ENCODE measurements at places on chromosomes 6 and 20.

GRCh38 chr6:114119056-114119455 lies 148.1 kb upstream of the HDAC2 start:
- peak; percentile 65 for DNase-seq

DNA sequence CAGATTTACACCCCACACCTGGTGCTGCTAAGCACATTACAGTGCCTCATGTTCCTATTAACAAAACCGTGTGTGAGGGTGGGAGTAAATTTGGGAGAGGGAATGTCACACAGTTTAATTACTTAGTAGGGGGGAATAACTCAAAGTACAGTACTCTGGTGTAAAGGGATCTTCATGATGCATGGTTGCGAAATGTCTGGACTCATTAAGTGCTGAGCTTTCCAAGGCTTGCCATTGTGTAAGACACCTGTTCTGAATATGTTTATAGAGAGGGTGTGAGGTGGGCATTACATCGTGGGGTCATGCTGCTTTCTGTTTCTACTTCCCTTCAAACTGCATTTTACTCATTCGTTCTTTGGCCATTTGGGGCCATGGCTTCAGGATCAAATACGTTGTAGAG lies 181.2 kb downstream of the ADGRG6 start:
- no peak for DNase-seq

GRCh38 chr20:10314198-10314597 lies 95.6 kb downstream of the SNAP25 start:
- peak; percentile 81 for DNase-seq

- no peak for DNase-seq
Observed at GRCh38 chr6:41997456-41997855, 52.9 kb upstream of the TAF8 start.

GRCh38 chr6:150410399-150410798 lies 41.6 kb downstream of the IYD start:
- DNase-seq, result no peak

- no peak for DNase-seq
Observed at GRCh38 chr6:41693281-41694240, 41.8 kb downstream of the TFEB start.

GRCh38 chr6:3457710-3458602 lies 1.1 kb upstream of the SLC22A23 start:
- peak; percentile 36 for DNase-seq

DNA sequence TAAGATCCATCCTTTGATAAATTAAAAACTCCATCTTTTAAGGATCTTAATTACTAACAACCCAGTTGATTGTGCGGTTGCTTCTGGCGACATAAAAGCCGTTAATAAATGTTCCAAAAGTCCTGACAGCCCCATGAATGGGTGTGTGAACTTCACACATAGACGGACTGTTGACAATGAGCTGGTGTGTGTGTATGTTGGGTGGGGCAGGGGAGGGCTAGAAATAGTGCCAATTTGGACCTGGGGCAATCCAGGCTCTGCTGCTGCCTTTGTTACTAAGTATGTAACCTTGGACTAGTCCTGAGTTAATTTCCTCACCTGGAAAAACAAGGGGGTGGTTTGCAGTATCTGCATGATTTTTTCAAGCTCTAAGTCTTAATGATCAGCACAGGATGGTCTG lies 4.2 kb downstream of the MAS1 start:
- DNase-seq, result no peak

DNA sequence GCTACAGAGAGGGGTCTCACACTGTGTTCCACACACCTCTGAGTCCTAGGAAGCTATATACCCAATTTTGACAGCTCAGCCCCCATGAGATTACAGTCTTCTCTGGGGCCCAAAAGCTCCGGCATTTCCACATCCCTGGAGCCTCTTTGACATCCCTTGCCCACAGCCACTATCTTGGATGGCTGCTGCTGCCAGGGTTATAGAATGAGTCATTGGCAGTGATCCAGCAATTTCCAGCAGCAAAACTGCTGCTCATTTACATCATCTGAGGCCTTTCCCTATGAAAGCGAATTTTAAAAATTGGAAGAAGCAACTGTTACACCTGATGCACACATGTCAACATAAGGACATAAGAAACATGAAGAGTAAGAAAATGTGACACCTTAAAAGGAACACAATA lies 590.7 kb downstream of the MEI4 start:
- DNase-seq, result peak; percentile 41

- DNase-seq, result no peak
Observed at GRCh38 chr20:34264141-34264540, 22.9 kb downstream of the ASIP start.

DNA sequence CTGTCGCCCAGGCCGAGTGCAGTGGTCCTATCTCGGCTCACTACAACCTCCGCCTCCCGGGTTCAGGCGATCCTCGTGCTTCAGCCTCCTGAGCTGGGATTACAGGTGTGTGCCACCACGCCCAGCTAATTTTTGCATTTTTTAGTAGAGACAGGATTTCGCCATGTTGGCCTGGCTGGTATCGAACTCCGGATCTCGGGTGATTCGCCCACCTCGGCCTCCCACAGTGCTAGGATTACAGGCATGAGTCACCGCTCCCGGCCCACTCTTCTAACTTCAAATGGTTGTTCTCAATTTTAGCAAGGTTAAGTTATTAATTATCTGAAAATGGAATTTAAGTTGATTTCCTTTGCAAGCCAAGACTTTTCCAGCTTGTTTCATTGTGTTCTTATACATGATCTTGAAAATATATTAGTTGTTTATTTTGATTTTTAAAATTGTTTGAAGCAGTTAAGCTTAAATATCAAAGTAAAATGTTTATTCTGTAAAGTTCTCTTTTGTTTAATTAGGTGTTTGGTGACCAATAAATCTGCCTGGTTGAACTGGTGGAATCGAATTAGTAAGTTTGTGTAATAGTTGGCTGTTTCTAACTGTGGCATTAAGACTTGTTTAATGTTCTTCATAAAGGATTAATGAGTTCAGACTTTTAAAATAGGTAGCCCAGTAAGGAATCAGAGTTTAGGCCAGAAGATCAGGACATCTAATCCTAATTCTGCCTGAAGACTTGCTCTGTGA lies 2.3 kb downstream of the PM20D2 start:
- DNase-seq, result peak; percentile 4

GRCh38 chr6:307065-307814 lies 15.0 kb downstream of the DUSP22 start:
- DNase-seq, result no peak

- DNase-seq, result no peak
Observed at GRCh38 chr6:29728173-29728874, 5.1 kb downstream of the HLA-F start.

DNA sequence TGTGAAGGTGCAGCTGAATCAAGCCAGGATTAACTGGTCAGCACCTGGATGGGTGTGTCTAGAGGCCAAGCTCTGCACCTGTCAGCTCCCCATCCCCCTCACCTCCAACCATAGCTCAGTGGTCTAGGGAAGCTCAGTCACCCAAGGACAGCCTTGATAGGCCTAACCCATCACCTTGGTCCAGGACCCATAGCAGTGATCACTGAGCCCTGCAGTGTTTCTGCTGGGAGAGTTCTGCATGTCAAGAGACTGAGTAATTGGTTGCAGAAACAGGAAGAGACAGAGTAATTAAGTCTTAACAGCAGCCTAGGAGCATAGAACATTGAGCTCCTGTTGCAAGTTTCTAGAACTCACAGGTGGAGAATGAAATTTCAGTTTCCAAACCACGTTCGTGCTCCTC lies 18.7 kb upstream of the RALGAPB start:
- no peak for DNase-seq

- peak; percentile 79 for DNase-seq
Observed at GRCh38 chr6:14681699-14682487, 564.0 kb upstream of the JARID2 start.

DNA sequence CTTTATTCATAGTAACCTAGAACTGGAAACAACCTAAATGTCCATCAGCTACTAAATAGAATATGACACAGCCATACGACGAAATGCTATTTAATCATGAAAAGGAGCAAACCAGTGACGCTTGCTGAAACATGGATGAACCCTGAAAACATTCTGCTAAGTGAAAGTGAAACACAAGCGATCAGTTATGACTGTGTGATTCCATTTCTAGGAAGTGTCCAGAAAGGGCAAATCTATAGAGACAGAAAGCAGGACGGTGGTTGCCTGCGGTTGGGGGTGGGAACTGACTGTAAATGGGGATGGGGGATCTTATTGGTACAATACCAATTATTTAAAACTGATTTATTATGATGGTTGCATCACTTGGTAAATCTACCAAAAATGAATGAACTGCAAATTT lies 126.8 kb downstream of the IPCEF1 start:
- peak; percentile 10 for DNase-seq

DNA sequence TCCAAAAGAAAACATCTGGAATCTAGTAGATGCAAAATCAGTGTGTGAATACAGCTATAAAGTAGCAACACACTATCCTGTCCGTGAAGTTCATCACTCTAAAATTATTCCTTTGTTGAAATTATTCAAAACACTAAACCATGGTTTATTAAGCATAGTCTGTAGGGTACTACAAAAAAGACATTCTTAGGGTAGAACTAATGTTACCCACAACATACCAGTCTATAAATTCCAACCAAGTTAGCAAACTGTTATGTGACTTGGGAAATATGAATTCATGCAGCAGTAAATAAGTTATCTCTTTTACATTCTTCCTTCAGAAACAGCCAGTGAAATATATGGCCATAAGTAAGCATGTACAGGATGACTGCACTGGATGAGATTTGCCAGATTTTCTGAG lies 580.3 kb upstream of the ADGRB3 start:
- no peak for DNase-seq

GRCh38 chr6:77097940-77098339 lies 365.4 kb downstream of the HTR1B start:
- no peak for DNase-seq

GRCh38 chr6:44377484-44377883 lies 10.0 kb upstream of the CDC5L start:
- no peak for DNase-seq

DNA sequence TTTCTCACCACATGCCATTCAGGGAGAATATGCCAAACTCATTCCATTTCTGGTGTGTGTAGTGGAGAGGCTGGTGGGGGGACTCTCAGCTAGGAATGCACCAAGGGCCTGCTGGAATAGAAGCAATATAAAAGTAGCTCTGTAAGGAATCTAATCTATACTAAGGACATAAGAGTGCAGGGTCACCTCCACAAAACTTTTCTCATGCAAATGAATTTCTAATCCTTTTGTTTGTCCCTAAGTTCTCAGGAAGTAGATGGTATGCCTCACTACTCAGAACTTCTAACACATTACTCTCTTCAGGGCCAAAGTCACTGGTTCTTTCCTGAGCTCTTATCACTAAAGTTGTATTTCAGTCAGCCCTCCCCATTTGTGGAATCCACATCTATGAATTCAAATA lies 427.2 kb downstream of the C6orf118 start:
- no peak for DNase-seq

DNA sequence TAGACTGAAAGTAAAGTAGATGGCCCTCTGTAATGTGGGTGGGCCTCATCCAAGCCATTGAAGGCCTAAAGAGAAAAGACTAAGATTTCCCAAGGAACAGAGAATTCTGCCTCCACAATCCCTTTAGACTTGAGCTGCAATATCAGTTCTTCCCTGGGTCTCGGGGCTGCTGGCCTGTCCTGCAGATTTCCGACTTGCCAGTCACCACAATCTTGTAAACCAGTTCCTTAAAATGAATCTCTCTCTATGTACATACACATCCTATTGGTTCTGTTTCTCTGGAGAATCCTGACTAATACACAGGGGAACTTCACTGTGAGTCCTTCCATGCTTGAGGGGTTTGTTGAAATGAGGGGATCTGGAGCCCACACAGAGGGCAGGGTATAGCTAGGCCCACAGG lies 12.9 kb downstream of the CCDC170 start:
- no peak for DNase-seq

- no peak for DNase-seq
Observed at GRCh38 chr6:166278579-166279392, 29.4 kb downstream of the PRR18 start.

GRCh38 chr20:52539891-52540290 lies 348.3 kb upstream of the ZFP64 start:
- DNase-seq, result no peak

DNA sequence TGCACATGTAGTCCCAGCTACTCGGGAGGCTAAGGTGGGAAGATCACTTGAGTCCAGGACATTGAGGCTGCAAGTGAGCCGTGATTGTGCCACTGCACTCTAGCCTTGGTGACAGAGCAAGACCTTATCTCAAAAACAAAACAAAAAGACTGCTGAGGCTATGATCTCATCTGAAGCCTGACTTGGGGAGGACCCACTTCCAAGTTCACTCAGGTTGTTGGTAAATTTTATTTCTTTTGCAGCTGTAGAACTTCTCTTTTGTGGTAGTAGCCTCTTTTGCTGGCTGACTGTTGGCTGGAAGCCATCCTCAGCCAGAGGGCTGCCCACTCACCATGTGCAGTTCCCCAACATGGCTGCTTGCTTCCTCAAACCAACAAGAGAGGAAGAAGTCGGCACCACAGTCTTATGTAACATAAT lies 36.8 kb upstream of the ME1 start:
- DNase-seq, result no peak

DNA sequence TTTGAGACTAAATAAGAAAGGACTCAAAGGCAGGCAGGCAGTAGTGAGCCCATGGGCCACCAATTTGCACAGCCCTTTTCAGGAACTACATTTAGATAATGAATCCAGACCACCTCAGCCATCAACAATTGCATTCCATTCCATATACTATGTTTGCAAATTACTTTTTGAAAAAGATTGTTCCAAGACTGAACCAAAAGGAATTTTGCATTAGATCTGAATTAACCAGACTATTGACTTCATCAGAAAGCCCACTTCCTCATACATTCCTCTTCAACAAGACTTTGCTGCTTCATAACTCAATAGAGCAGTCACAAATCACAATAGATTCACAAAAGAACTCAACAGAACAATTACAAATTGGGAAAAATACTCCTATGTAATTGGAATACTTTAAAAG lies 229.1 kb downstream of the SIM1 start:
- DNase-seq, result no peak

DNA sequence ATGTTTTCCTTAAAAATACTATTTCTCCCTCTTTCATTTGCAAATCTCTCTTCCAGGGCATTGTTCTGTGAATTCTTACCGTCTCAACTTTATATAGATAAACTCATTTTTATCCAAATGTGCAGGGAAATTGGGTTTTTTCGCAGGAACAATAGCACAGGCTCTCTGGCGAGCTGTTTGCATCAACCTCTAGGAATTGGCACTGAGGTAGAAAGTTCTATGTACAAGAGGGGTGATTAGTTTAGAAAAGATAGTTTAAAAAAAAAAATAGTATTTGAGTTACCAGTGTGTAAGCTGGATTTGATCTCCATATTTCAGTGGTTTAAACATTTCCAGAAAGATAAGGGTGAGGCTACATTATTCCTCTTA lies 129.7 kb upstream of the BTN3A2 start:
- peak; percentile 50 for DNase-seq

- peak; percentile 46 for DNase-seq
Observed at GRCh38 chr20:36273414-36274180, 32.5 kb upstream of the DLGAP4 start.

- DNase-seq, result no peak
Observed at GRCh38 chr6:124002377-124003081, 198.9 kb downstream of the NKAIN2 start.

All from RPMI7951 (cell line).